AG20443 (cell line): ENCODE measurements at places on chromosomes 1 and 21.

DNA sequence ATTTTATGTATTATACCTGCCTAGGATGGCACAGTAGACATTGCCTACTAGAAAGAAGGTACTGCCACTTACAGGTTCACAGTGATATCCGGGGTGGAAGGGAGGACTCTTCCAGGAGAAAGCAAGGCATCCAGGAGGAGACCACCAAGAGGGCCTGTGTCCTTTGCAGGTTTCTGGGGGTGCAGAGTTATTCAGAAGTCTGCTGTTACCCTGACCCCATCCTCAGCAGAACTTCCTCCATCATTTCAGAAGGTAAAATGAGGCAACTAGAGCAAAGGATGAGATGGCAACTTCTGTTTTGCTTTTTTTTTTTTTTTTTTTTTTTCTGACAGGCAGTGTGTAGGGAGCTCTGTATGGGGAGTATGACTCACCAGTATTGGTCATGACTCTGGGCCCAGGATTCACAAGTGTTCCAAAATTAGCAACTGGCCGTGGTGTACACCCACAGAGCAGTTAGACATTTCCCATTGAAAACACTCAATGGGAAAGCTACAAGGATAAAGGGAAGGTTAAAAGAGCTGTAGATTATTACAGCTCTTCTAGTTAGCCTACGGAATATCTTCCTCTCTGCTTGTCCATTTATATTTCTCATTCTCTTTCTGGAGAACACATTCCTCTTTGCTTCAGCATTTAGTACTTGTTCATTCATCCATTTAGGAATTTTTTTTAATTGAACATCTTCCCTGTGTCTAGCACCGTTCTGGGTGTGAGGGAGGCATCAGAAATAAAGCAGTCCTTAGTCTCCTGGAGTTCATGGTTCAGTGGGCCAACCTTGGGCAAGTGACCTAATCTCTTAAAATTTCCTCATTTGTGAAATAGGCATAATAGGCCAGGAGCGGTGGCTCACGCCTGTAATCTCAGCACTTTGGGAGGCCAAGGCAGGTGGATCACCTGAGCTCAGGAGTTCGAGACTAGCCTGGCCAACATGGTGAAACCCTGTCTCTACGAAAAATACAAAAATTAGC, 50.5 kb upstream of the PPP2R5A start:
- DNase-seq = peak; percentile 94

DNA sequence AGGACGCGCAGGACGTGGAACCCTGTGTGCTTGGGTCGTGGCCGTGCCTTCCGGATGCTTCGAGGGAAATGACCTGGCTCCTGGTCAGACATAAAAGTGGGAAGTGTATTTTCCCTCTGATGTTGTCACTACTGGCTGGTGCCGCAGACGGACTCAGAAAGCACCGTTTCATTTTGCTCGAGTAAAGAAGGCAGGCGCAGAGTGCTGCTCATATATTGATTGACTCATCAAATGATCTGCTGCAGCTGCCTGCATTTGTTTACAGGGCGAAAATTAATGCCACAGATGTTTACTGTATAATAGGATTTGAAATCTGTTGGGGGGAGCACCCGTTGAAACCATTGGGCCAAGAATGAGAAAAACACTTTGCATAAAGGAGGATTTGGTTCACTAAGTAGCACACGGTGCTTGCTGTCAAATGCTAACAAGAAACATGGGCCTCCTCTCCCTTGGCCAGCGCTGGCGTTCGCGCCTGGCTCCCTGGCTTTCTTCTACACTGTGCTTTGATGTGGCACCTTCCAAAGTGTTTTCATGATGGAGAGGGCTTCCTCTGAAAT, 365.5 kb downstream of the CAMTA1 start:
- DNase-seq = no peak

- no peak for DNase-seq
Observed at GRCh38 chr1:70990469-70991253, 57.0 kb downstream of the PTGER3 start.

DNA sequence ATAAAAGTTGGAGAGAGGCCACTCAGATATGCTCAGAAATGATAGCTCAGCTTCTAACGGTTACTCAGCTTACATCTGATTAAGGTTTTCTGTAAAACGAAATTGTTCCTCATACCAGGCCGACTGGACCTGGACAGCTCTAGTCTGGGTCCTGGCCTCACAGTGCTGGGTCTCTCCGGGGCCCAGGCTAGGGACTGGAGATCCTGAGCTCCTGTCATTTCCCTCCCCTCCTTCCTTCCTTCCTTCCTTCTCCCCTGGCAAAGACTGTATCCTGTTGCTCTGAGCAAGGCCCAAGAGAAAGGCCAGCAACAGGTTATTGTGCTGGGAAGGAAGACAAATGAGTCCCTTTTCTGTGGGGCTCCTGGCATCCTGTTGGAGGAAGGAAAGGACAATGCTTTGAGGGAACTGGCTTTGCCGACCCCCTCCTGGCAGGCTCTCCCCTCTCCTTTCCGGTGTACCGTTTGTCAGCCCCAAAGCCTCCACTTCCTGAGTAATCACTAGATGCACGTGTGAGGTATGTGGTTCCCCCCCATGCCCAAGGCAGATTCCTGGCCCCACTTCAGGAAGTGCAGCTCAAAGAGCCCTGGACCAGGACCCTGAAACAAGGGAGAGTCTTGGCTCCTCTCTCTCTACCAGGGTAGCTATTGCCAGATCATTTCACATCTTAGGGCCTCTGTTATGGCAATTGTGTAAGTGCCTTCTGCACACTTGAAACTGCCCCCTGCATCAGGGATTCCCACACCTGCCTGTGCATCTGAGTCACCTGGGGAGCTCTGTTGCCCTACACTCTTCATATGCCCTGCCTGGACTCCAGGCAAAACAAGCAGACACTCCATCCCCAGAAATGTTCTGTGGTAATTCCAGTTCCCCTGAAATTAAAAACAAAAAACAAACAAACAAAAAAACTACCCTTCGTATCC, 212.7 kb upstream of the FGGY start:
- peak; percentile 26 for DNase-seq

GRCh38 chr1:227482023-227482299, 81.4 kb upstream of the ZNF678 start:
- DNase-seq = no peak

- no peak for DNase-seq
Observed at GRCh38 chr1:171969813-171970212, 128.5 kb downstream of the DNM3 start.

DNA sequence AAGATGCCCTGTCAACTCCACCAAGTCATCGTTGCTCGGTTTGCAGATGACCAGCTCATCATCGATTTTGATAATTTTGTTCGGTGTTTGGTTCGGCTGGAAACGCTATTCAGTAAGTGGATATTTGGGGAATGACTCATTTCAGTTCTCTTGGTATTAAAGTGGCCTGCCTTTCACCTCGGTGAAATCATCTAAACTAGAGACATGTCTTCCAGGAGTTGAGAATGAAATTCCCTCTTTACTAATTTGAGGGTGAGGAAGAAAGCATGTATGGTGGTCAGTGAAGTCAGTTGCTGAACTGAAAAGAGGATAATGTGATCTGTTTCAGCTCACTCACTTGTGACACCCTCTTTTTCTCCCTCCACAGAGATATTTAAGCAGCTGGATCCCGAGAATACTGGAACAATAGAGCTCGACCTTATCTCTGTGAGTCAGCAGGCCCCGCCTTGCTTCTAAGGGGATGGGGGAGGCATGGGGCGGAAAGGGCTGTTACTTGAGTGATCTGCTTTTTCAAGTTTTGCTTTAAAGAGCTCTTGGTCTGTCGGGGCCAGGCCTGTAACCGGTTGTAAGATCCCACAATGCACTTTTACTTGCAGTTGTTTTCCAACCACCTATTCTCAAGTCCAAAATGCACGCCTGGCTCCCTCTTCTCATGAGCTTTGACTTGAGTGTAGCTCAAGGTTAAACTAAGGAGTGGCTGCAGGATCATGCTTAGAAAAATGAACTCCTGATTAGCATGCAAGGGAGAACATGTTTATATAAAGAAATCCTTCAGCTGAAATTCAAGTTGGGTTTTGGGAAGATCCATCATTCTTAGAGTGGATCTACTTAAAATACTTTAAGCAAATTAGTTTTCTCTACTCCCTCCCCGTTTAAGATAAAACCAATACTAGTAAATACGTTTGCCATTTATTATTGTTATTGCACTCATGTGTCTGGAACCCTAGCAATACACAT, 59.8 kb downstream of the CAPN2 start:
- peak; percentile 66 for DNase-seq

DNA sequence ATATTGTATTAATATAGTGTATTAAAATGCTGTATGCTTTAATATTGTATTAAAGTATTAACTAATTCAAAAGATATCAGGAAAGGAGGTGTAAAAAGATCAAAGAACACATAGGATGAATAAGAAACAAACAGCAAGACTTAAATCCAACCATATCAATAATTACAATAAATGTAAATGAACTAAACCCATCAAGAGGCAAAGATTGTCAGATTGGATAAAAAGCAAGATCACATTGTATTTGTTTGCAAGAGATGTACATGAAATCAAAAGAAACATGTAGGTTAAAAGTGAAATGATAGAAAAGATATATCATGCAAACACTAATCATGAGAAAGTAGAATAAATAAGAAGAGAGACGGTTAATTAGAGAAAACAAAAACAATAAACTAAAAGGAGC, 34.1 kb upstream of the RAB3GAP2 start:
- DNase-seq = no peak

- peak; percentile 14 for DNase-seq
Observed at GRCh38 chr1:57848406-57848805, 424.5 kb upstream of the DAB1 start.

GRCh38 chr1:25036117-25036546, 106.1 kb upstream of the RUNX3 start:
- DNase-seq = no peak

GRCh38 chr1:234475167-234475793, 3.7 kb downstream of the TARBP1 start:
- DNase-seq = no peak

DNA sequence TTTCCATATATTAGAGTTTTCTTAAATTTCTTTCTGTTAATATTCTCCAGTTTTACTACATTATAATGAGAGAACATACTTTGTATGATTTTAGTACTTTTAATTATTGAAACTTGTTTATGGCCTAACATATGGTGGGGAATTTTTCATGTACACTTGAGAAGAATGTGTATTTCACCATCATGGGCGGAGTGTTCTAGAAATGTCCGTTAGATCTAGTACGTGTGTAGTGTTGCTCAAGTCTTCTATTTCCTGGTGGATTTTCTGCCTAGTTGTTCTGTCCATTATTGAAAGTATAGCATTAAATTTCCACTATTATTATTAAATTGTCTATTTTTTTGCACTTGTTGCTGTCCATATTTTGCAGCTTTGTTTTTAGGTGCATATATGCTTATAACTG, 64.0 kb upstream of the RGS21 start:
- no peak for DNase-seq

- DNase-seq = no peak
Observed at GRCh38 chr1:167413328-167413727, 105.0 kb downstream of the CD247 start.

- DNase-seq = no peak
Observed at GRCh38 chr21:39863111-39863510, 4.1 kb upstream of the PCP4 start.

DNA sequence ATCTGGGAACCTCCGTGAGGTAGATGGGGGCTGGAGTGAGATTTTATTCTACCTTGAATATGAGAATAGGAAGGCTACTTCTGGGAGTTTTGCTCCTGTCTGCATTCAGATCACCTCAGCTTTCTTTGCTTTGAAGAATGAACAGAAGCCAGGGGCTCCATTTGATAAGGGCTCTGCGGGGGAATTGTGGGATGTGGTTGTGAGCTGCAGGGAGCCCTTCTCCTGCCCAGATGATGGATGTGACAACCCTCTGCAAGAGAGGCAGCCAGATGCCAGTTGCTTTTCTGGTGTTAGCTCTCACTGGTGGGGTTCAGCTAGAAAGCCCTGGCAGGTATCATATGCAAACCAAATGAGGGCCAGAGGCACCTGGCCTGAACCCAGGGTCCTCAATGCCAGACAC, 21.5 kb downstream of the IER5 start:
- DNase-seq = no peak

GRCh38 chr1:221729771-221730330, 12.0 kb downstream of the DUSP10 start:
- DNase-seq = peak; percentile 16

DNA sequence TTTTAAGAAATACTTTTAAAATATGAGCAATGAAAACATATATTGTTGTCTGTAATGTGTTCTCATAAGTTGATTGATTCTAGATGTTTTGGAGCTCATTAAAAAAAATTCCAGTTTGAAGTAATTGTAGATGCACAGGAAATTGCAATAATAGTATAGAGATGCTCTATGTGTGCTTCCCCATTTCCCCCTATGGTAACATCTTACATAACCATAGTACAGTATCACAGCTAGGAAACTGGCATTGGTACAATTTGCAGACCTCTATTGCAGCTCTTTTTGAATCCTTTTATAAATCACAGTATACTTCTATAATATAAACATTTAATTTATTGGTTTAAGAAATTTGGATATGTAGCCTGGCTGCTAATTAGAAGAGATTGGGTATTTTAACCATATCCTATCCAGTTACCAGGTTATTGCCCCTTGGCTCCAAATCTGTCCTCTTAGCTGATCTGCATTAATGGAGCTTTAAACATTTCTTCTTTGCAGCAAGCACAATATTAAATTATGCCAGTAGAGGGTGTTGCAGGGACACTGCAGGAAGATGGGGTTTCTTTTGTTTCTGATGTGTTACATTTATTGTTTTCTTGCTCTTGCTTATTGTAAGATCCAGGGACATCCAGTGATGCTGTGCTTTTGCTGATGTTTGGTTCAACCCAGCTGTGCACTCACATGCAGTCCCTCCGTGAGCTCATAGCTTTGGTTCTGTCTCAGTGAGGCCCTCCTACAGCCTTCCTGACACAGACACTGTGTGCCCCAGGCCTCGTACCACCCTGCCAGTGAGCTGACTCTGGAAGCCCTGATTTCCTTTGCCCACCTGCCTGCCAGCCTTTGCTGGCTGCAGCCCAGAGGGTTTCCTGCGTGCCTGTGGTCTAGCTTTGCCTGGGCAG, 103.3 kb downstream of the RABGAP1L start:
- DNase-seq = peak; percentile 68

- DNase-seq = no peak
Observed at GRCh38 chr21:34734696-34735095, 65.9 kb downstream of the CLIC6 start.

DNA sequence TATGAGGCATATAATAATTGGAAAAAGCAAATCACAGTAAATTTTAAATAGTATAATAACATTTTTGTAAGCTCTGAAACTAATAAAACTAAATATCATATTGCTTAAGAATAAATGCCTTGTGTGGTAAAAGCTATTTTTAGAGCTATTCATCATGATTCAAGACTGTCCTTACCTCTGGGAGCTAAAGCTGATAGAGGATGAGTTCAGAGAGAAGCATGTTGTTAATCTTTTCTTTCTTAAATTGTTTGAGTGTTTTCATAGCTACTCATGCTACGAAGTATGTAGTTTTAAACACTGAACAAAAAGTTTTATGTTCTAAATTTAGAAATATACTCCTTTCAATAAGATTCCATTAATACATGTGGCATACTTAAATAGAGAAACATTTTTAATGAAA, 30.5 kb downstream of the IFI16 start:
- peak; percentile 58 for DNase-seq
